ENCODE measurements at places on chromosomes 5 and 9.

DNA sequence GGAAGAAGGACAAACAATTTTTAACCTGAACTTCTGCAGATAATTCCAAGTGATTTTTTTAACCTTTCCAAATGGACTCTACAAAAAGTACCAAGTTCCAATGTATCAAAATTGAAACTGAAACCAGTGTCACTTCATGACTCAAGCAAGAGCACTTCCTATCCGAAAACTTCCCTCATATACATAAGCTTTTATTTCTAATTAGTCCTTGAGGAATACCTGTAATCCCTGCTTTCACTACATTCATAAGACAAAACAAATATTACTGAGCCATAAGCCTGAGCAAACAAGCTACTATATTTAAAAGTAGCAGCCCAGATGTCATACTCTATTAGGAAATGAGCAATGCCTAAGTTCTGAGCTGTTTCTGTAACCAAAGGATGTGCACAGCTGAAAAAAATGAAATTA lies 224.4 kb downstream of the EBF1 start:
- DNase-seq: no peak

- DNase-seq: no peak
These were observed 7.7 kb downstream of the RASGEF1C start for GRCh38 chr5:180201051-180201987.

GRCh38 chr5:135878156-135878620 lies 17.5 kb downstream of the IL9 start:
- DNase-seq: no peak

GRCh38 chr5:92769978-92770377 lies 811.0 kb downstream of the NR2F1-AS1 start:
- no peak for DNase-seq

- no peak for DNase-seq
These were observed 145.7 kb upstream of the TRPC7 start for GRCh38 chr5:136511046-136511445.

DNA sequence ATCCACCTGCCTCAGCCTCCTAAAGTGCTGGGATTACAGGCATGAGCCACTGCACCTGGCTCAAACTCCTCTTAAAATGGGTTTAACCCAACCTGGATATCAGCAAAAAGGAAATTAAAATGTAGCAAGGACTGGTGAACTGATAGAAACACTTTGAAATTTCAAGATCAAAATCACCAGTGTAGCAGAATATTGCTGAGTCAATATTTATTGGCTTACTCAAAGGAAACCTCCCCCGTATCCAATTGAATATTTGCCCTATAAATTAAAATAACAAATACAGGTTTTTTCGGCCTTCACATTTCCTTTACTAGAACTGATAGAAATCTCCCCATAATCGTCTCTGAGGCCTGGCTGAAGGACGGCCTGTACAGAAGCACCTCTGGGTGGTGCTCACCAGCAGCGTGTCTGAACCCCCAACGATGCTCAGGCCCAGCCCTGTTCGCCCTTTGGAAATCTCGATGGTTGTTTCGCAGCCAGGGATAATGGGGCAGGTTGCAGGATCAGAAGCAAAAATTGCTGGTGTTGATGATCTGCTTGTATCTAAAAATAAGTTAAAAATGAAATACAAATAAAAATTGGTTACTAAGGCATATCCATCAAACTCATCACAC lies 156.6 kb downstream of the MPDZ start:
- DNase-seq: no peak

GRCh38 chr9:132507670-132508469 lies 74.5 kb upstream of the BARHL1 start:
- DNase-seq: peak; percentile 2

GRCh38 chr9:107226421-107226820 lies 56.7 kb upstream of the RAD23B start:
- DNase-seq: no peak

- no peak for DNase-seq
These were observed 400.7 kb downstream of the ZSWIM6 start for GRCh38 chr5:61732796-61733195.

DNA sequence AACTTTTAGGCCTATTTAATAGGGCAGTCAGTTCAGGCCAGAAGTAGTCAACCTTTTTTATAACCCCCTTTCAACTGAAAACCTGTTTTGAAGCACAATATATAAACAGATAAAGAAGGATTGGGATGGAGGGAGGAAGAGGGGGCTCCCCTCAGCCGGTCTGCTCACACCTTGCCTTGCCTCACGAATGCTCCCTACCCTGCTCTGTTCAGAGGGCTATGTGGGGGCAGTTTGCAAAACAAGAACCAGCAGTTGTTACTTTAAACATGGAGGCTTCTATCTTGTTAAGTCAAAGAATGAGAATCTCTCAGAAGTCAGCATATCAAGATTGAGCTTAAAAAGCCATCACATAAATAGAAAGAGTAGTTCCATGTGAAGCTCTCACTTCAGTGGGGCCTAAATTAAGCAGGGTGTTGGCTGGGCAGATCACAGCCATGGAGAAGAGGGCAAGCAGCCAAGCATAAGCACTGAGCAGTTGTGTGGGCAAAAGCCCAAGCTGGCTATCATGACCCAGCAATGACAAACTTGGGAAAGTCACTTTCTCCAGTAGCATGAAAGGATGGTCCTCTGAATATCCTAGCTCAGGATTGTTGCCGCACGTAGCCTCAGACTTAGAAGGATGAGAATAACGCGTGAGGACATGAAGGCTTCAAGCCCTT lies 70.6 kb downstream of the ALDH1A1 start:
- DNase-seq: no peak

GRCh38 chr5:37576552-37576951 lies 197.4 kb downstream of the WDR70 start:
- DNase-seq: no peak

- no peak for DNase-seq
These were observed 491 bp downstream of the OR1N1 start for GRCh38 chr9:122526602-122527001.

- no peak for DNase-seq
These were observed 53.2 kb upstream of the SLC25A51 start for GRCh38 chr9:37956904-37957663.

GRCh38 chr9:13809401-13809800 lies 504.5 kb downstream of the NFIB start:
- DNase-seq: peak; percentile 91

DNA sequence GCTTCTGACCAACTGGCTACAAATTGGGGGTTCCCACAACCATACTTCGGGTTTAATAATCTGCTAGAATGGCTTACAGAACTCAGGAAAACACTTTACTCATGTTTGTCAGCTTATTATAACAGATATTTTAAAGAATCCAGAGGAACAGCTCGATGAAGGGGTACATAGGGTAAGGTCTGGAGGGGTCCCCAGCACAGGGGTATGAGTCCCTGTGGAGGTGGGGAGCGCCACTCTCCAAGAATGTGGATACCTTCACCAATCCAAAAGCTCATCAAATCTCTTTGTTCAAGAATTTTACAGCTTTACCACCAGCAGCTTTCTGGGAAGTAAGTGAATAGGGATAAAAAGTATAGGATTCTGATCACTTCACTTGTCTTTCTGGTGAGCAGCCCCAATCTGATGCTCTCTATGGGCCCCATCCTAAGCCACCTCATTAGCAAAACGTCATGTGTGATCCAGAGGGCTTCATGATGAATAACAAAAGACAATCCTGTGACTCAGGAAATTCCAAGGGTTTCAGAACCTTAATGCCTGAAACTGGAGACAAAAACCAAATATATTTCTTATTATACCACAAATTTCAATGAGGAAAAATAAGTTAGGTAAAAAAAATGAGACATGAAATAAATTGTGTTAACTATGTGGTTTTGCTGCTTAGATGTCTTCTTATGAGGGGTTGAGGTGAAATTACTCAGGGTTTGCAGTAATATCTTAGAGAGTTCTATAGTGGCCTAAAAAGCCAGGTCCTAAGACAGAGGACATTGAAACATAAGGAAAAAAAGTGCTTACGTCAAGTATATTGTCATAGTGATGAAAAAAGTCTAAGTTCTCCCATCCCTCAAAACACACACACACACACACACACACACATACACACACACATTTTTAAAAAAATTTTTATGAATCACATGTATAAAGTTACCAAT lies 290.5 kb downstream of the ANXA1 start:
- no peak for DNase-seq

GRCh38 chr5:63803165-63803564 lies 159.1 kb downstream of the HTR1A start:
- no peak for DNase-seq

DNA sequence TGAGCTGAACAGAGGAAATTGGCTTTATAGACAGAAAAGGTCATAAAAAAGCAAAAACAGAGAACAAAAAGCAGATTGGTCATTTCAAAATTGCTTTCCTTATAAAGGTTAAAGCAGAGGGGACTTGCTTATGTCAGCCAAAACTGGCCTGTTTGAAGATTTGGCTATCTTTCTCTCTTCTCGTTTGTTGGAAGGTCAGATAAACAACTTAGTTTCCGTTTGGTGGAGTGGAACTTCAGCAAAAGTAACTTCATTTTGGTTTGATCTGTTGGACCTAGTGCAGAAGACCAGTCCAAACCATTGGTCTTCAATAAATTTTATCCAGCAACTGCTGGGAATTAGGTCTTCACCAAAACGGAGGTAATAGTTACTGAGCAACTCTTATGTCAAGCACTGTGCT lies 45.1 kb upstream of the HMGCS1 start:
- DNase-seq: no peak

DNA sequence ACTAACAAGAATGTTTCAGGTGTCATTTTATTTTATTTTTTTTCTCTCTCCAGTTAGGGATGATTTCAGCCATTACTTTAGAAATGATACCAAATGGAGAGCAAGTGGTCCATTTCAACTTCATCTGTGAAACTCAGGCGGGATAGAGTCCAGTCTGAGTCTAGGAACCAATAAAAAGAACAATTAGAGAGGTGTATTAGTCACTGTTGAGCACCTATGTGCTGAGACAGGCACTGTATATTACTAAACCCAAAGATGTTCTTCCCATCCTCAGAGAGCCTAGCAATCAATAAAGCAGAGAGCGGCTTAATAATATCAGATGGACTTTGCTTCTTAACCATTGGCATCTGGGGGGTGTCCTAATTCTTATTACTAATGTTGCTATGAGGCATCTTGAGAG lies 410.3 kb upstream of the SLC24A2 start:
- DNase-seq: no peak

DNA sequence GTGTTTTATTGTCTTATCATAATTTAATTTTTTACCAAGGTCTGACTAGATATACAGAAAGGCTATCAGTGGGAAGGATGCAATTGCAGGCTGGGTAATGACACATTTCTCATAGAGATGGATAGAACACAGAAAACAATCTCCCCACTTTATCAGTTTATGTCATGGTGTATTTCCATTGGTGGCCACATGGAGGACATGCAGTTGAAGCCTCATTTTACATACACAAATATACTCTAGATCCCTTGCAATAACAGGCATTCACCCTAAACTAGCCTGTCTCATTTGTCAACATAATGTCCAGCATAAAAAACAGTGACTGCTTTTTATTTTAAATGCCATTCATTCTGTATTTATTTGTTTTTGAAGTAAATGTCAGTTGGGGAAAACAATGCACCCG lies 526.3 kb downstream of the GABRG2 start:
- DNase-seq: no peak

GRCh38 chr5:91142819-91143218 lies 240.3 kb downstream of the ARRDC3 start:
- DNase-seq: no peak

- DNase-seq: no peak
These were observed 20.3 kb downstream of the UIMC1 start for GRCh38 chr5:176986280-176986679.

GRCh38 chr5:54040018-54040417 lies 270.4 kb downstream of the ARL15 start:
- DNase-seq: no peak

DNA sequence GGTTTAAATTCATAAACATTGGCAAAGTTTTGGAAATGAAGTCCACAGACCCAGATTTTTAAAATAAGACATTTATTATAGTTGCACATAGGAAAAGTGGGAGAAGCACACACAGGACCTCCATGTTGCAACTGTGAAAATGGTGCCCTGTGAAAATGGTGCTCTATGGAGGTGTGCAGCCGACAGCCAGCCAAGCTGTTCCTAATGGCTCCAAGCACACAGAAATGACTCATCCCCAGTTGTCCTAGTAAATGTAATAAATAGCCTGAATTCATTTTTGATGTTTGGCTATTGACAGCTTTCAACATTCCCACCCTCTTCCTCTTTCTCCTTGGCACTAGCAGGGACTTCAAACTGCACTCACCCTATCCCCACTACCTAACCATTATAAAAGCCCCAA lies 590.9 kb downstream of the CAAP1 start:
- no peak for DNase-seq

- DNase-seq: no peak
These were observed 73.2 kb downstream of the PIK3R1 start for GRCh38 chr5:68288707-68289134.

DNA sequence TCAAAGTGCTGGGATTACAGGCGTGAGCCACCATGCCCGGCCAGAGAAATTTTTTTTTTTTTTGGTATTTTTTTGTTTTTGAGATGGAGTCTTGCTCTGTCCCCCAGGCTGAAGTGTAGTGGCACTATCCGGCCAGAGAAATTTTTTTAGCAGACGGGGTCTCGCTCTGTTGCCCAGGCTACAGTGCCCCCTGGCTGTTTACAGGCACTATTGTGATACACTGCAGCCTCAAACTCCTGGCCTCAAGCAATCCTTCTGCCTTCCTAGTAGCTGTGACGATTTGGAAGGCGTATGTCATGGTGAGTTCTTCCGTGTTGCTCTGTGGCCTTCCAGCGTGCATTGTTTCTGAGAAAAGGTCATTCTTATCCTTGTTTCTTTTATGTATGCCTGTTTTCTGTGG lies 47.5 kb downstream of the CNOT6 start:
- no peak for DNase-seq

- DNase-seq: no peak
These were observed 31.1 kb upstream of the DUSP1 start for GRCh38 chr5:172802112-172802511.

DNA sequence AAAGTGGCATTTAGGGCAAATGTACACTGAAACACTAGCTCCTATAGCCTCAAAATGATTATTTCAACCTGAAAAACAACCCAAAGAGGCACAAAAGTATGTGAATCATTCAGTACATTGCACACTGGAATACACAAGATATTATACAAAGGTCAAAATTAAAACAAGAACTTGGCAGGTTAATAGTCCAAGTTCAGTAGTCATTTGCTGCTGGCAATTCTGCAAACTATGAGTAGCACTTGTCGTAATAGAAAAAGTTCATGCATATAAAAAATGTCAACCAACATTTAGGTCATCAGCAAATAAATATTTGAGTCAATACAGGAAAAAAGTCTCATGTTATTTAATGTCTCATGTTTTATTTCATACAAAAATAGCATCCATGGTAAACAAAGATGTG lies 98.7 kb downstream of the LPAR1 start:
- no peak for DNase-seq

DNA sequence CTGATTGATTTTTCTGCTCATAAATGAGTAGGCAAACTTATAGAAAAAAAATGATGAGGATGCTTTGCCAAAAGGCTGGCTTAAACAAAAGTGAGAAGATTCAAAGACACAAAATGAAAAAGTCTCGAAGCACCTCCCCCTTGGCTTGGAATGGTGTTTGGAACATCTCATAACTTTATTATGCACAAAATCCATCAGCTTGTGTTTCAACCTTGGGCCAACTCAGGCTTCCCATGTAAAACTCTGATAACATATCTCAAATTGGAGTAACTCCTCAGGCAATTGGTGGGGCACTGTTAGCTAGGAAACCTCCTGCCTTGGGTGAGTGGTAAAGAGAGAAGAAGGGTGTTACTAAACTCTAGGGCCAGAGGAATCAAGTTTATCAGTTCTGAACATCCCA lies 176.3 kb downstream of the KIAA0825 start:
- no peak for DNase-seq
